A549 treated with RU486 at 1 μM for 4 hours (cell line): ENCODE measurements at places on chromosomes 6 and 20. TPM values are rescaled to one million over a fixed set of nuclear protein-coding genes. Genes with fewer than 3 reads are reported as not detected.

Gene TRDN
- total RNA-seq: not detected in 5 replicates

Gene ESR1
- not detected in 5 replicates for total RNA-seq

Gene TMC2
- total RNA-seq: not detected in 5 replicates

Gene CST8
- total RNA-seq: not detected in 5 replicates

Gene CLVS2
- 0.05 to 0.13 TPM (median 0.11 TPM) in 4 of 5 replicates, not detected in the other for total RNA-seq

Gene IPCEF1
- 0.08 TPM in 1 of 5 replicates, not detected in the others for total RNA-seq
